ENCODE measurements at places on chromosomes 16 and 17.

- peak; percentile 44 for DNase-seq
These were observed 516 bp downstream of the SLC16A6 start for GRCh38 chr17:68290268-68290954.

GRCh38 chr17:69405096-69405495 is 9.4 kb upstream of the MAP2K6 start:
- no peak for DNase-seq

DNA sequence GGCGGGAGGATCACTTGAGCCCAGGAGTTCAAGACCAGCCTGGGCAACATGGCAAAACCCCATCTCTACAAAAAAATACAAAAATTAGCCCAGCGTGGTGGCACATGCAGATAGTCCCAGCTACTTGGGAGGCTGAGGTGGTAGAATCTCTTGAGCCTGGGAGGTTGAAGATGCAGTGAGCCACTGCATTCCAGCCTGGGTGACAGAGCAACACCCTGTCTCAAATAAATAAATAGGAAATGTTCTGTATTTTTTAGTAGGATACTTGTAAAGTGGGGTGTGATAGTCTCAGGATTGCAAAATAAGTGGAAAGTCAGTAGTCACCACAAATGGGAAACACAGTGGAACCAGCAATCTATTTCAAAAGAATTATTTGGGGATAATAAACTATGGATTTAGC is 4.0 kb downstream of the RSPRY1 start:
- no peak for DNase-seq

DNA sequence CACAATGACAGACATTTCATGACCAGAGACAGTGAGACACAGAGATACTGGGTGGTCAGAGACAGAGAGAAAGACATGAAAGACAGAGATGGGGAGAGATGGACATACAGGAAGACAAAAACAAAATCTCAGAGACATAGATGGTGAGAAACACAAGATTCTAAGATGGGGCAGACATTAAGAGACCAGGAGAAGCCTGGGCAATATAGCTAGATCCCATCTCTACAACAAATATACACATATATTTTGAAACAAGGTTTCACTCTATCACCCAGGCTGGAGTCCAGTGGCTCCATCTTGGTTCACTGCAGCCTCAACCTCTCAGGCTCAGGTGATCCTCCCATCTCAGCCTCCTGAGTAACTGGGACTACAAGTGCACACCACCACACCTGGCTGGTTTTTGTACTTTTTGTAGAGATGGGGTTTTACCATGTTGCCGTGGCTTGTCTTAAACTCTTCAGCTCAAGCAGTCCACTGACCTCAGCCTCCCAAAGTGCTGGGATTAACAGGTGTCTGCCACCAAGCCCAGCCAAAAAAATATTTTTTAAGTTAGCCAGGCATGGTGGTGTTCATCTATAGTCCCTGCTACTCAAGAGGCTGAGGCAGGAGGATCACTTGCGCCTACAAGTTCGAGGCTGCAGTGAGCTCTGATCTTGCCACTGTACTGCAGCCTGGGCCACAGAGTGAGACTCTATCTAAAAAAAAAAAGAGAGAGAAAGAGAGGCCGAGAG is 2.1 kb downstream of the SEPTIN1 start:
- DNase-seq, result no peak

- no peak for DNase-seq
These were observed 44.1 kb upstream of the MGAT5B start for GRCh38 chr17:76824093-76824492.

DNA sequence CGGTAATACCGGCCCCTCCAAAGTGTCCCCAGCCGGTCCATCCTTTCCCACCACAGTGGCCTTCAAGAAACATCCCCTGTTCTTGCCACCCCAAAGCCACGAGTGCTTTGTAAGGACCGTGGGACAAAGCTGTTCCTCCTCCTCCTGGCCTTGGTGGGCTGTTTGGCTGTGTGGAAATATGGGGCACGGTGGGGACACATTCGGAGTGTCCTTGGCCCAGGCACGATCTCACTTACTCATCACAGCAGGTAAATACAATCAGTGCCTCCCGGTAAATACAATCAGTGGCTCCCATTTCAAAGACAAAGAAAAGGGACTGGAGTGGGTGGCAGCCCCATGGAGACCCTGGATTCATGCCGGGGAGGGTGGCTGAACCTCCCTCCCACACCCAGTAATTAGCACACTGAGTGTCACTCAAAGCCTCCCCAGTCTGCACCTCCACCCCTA is 10.4 kb downstream of the SCN4A start:
- DNase-seq, result no peak

GRCh38 chr17:78862073-78863023 is 21.7 kb upstream of the USP36 start:
- no peak for DNase-seq

DNA sequence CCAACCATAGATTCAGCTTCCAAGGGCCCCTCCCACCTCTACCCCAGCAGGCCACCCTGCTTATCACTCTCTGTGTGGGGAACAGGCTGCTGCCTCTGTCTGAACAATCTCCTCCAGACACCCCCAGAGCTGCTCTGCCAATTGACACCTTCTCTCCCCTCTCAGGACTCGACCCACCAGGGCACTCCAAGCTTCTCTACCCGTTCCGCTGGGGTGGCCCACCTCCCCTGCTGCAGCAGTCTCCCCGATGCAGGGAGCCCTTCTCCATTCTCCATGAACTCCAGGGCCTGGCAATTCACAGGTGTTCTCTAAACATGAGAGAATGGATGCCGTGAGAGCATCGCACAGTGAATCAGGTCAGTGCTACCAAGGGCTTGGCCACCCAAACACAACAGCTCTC is 28.3 kb upstream of the FAAP100 start:
- DNase-seq, result no peak

GRCh38 chr17:39818358-39819000 is 45.6 kb downstream of the IKZF3 start:
- no peak for DNase-seq

GRCh38 chr16:50152351-50152806 is 727 bp upstream of the TENT4B start:
- peak; percentile 77 for DNase-seq

Measured in activated CD4-positive, CD25-positive, alpha-beta regulatory T cell treated with anti-CD3 and anti-CD28 coated beads, Interleukin-2, amount 50 U/mL, for 72 hours (primary cell).